NCI-H1092 treated with DMSO at 0.1 percent for 48 hours (cell line): ENCODE measurements at places on chromosomes 2 and 18.

DNA sequence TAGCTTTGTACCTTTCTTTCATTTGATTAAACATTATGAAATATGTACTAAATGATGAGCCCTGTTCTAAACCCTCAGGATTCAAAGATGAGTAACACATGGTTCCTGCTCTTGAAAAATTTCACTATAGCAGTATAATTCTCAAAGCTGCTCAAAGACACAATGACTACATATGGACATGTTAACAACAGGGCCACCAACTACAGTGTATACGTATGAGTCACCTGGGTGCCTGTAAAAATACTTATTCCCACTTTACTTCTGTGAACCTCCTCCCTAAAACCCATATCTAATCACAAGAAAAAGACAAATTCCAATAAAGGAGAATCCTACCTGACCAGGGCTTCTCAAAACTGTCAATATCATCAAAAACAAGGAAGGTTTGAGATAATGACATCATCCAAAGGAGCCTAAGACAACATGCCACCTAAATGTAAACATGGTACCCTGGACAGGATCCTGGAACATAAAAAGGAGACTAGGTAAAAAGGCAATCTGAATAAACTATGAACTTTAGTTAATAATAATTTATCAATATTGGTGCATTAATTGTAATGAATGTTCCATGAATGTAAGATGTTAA lies 84.7 kb downstream of the FAM161A start:
- DNase-seq, result no peak

GRCh38 chr2:214724741-214725140 lies 84.7 kb downstream of the BARD1 start:
- no peak for DNase-seq

DNA sequence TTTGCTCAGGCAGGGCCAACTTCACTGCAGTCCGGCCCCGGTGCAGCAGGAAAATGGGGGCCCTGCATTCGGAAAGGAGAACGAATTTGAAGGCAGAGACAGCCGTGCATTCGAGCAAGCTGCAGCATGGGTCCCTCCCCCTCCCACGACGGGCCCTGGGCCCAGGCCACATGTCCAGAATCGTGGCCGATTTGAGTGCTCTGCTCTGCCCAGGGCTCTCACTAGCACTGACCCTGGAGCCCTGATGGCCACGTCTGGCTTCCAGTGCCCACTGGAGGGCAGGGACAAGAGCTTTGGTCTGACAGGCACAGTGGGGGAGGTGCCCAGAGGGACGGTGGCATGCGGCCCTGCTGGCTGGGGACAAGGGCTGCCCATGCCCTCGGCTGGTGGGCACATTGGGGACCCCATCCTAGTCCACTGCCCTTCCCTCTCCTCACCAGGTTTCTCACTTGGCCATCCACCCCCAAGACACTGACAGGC lies 14.4 kb upstream of the KLHL30 start:
- DNase-seq, result no peak

DNA sequence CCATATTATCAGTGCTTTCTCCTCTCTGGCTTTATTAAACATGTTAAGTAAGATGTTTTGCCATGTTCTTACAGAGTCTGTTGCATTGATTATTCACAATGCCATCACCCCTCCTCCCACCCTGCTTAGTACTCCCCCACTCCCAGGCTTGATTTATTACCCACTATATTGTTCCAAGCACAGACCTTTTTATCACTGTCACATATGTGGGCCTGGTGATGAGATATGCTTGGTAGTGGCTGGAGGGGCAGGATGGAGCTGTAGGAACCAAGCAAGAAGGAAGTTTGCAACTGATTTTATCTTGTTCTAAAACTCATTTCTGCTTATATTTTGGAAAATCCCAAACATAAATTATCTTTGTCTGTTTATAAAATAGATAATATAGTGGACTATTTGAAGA lies 748.2 kb upstream of the CELF4 start:
- DNase-seq, result no peak

- DNase-seq, result no peak
Observed at GRCh38 chr2:56478027-56478426, 294.2 kb downstream of the CCDC85A start.

- DNase-seq, result peak; percentile 96
Observed at GRCh38 chr2:25401307-25402026, 59.7 kb upstream of the DNMT3A start.

DNA sequence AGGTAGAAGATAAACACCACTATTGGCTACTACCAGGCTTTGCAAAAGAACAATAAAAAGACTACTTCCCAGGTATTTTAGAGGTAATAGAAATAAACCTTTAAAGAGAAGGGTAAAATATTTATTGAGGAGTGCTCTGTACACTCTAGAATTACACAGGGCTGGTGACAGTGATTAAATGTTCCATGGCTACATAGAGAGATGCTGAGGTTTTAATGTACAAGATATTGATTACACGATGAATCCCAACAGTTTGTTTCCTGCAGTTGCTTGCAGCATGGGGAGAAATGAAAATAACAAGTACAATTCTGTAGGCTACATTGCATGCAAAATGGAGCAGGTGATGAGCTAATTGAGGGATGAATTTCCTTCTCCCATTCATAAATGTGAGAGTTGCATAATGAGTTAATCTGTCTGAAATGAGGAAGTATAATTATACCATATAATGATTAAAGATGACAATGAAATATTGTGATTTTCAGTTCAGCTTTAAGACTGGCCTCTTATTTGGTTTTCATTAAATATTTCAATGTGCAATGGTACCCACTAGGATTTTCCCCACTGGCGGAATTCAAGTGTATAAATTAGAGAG lies 266.1 kb downstream of the SOCS6 start:
- peak; percentile 31 for DNase-seq

DNA sequence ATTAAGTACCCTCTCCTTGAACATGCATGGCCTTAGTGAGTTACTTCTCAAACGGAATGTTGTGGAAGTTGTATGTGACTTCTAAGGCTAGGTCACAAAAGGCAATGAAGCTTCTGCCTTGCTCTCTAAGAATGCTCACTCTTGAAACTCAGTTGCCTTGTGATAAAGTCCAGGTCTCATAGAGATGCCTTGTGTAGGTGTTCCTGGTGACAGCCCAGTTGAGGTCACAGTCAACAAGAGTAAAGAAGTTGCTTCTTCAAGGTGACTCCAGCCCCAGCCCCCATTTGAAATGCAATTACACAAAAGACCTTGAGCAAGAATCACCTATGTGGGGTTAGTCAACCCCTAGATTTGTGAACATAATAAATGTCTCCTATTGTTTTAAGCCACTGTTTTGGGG lies 35.6 kb downstream of the PTPN2 start:
- DNase-seq, result no peak

GRCh38 chr18:12621742-12622306 lies 36.1 kb downstream of the SPIRE1 start:
- DNase-seq, result no peak

- DNase-seq, result peak; percentile 17
Observed at GRCh38 chr2:140861666-140862065, 1269.2 kb downstream of the LRP1B start.

DNA sequence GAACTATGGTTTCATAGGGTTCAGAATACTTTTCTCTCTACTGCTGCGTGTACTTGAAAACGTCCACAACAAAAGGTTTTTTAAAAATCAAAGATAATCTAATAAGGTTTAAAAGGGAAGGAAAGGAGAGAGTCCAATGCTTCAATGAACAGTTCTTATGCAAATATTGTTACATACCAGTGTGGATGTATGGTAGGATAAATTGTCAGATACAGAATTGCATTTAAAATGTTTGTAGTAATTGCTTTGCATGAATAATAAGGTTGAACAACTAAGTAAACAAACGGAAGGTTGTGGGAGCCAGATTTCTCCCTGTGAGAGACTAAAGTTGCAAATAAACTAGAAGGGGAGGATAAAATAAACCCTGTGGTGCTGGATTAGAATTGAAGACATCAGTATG lies 53.8 kb upstream of the RBBP8 start:
- DNase-seq, result no peak

DNA sequence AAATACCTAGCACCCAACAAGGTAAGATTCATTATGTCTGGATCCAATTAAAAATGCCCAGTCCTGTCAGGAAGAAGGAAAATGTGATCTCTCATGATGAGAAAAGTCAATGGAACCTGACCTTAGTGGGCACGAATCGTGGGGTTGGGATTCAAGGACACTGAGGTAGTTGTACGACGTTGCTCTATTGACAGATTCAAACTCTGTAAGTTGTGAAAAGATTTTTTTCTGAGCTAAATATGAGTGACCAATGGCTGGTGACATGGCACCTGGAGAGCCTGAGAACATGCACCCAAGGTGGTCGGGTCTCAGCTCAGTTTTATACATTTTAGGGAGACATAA lies 148.2 kb downstream of the NDUFA10 start:
- DNase-seq, result no peak

GRCh38 chr2:224598678-224599077 lies 13.5 kb upstream of the CUL3 start:
- no peak for DNase-seq

DNA sequence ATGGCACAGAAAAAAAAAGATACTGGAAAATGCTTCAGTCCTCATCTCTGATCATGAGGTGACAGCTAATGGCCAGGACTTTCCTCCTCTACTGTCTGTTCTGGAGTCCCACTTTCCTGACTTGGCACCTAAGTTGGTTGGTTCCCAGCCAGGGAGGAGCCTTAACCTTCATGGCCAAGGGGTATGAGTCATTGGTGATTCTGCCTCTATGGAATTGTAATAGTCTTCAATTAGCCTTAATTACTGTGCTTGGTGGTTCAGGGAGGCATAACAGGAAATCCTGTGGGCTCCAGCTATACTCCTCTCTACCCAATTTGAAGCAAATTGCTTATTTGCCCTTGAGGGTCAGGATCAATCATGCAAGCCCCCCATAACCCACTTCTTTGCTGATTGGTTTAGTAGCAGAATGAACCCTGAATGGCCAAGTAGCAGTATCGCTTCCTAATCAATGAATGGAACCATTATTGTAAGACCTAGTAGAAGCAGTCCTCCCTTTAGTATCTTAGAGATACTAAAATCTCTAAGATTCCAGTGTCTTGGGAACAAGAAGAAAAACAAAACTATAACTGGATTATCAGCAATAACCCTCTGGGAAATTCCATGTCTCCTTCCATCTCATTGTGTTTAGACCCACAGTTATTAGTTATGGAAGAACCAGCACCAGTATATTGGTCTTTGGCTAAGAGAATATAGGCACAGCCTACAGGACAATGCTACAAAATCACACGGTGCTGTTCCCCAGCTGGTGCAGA lies 109.0 kb downstream of the COL6A3 start:
- DNase-seq, result no peak

DNA sequence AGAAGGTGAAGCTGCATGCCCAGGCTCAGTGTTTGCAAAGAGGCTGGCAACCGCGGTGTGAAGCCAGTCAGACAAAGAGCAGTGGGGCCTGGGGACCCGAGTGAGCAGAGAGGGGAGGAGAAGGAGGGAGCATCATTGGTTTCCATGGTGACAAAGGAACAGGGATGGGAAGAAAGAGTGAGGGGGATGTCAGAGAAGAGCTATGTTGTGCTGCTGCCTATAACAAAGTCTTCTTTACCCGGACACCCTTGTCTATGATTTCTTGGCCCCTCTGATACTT lies 14.5 kb downstream of the TMEM247 start:
- DNase-seq, result no peak

DNA sequence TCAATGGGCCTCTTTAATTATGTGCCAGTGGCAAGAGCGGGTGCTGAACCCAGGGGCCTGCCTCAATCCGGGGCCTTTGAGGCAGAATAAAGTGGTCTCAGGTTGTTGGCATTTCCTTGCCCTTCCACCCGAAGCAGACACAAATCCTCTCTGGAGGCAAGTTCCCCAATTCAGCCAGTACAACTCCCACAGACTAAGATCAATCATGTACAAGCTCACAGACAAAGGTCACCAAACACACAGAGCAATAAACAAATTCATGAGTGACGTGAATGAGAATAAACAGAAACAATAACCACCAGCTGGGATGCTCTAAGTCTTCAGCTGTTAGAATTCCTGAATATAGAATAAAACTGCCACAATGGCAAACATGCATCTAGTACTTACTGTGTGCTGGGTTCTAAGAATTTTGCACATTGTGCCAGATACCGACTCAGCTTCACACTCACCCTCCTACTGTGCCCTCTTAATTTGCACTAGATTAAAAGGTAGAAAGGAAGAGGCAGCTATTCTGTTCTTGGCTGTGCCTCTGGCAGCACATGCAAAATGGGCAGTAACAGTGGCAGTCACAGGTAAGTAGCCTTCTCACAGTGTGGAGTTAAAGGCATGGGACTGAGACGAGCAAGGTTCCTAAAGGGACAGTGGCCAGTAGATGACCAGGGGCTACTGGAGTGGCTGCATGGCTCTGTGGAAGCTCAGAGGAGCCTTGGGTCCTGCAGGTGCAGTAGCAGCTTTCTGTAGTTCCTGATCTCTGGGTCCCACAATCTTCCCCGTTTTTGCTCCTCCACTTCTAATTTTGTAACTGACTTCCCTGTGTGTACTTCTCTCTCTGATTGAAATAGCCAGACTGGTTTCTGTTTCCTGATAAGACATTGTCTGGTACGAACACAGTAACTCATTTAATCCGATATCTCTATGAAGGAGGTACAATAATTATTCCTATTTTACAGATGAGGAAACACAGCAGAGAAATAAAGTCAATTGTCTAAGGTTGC lies 34.6 kb upstream of the IL1B start:
- DNase-seq, result no peak

DNA sequence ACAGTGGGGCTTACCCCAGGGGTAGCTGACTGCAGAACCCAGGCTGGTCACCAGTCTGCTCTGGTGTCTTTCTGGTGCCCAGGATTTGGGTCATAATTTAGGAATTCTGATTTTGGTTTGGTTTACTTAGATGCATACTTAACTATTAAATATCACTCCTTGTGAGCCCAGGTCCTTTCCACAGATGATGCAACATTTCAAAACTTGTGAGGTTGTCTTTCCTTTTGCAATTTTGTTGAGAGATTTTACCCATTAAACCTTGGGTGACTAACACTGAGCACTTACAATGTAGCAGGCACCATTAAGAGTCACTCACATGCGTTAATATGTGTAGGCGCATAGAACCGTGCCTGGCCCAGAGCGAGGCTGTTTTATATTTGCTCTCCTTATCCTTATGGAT lies 61.8 kb upstream of the RPL31 start:
- no peak for DNase-seq

- no peak for DNase-seq
Observed at GRCh38 chr2:2269989-2270562, 61.0 kb downstream of the MYT1L start.

- DNase-seq, result no peak
Observed at GRCh38 chr2:225378984-225379383, 20.5 kb upstream of the NYAP2 start.
